Activated CD4-positive, alpha-beta memory T cell treated with anti-CD3 and anti-CD28 coated beads for 36 hours (primary cell): ENCODE measurements at places on chromosomes 6 and 20.
A peak's percentile ranks its signal among the peaks of the same experiment; 100 is the strongest.

- DNase-seq: peak; percentile 37
These were observed at the start of gene TFAP2C for GRCh38 chr20:56628873-56629463. Gene TFAP2C (plus strand): TSS chr20:56629306. CDS start chr20:56629545, 239 bp downstream.

GRCh38 chr20:59148701-59149493 lies 14.7 kb upstream of the ZNF831 start:
- DNase-seq: peak; percentile 48

DNA sequence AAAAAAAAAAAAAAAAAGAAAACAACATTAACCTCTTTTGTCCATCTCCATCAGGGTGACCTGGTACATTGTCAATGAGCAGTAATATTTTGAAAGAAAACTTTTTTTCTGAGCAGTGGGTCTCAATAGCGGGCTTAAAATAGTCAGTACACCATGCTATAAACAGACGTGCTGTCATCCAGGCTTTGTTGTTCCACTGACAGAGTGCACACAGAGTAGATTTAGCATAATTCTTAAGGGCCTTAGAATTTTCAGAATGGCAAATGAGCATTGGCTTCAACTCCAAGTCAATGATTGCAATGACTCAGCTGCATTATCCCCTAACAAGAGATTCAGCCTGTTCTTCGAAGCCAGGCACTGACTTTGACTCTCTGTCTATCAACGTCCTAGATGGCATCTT lies 35.6 kb downstream of the MAP7 start:
- no peak for DNase-seq

DNA sequence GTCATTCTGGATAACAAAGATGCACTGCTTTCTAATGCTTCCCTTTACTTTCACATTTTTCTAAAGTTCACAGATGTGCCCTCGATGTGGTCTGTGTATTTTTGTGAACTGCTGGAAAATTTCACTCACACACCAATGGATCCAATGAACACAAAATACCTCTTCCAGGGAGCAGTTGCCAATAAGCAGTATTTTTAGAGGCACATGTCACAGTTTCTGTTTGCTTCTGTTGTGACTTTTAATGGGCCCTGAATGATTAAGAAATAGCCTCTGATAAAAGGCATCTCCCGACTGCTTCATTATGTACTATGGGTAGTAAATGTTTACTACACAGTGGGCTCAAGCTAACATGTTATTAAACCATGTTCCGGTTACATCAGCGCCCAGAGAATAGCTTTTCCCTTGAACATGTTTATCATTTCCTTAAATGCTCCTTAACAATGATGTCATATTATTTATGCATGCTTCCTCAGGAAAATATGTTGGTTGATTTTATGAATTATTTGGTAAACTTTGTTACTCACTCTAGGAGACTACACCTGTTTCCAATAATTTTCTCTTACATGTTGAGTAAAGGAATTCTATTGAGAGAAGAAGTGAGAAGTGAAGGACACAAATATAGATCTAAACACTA lies 188.0 kb downstream of the KCNQ5 start:
- no peak for DNase-seq

- DNase-seq: no peak
These were observed 704.2 kb upstream of the CITED2 start for GRCh38 chr6:140078561-140079125.

- DNase-seq: no peak
These were observed 2.8 kb downstream of the CST2 start for GRCh38 chr20:23823621-23824324.

DNA sequence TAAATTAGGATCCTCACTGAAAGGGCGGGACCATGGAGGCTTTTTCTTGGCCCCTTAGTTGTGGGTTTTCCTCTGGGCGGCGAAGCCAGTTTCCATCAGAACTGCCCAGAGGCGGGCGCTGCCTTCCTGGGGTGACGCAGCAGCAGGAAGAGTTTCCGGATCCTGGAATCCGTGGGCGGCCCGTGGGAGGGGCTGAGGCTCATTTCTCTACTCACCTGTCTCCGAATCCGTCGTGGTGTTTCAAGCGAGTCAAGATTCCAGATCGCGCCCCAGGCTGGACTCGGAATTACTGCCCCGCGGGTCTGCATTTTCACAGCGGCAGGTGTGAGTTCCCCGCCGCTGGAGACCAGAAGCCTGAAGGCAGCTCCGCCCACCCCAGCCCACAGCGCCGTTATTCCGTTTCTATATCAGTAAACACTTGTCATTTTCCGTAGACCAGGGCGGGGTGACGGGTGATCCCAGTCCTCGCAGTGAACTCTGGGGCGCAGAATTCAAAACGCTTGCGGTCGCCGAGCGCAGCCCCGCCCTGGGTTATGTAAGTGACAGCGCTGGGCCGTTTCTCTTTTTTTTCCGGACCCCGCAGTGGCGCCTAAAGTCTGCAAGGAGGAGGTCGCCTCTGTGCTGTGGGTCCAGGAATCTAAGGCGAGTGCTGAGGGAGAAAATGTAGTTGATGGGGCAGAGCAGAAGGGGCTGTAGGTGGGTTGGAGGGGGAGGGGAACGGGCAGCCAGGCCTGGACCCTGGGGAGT lies 27.2 kb upstream of the POU5F1 start:
- peak; percentile 97 for DNase-seq

DNA sequence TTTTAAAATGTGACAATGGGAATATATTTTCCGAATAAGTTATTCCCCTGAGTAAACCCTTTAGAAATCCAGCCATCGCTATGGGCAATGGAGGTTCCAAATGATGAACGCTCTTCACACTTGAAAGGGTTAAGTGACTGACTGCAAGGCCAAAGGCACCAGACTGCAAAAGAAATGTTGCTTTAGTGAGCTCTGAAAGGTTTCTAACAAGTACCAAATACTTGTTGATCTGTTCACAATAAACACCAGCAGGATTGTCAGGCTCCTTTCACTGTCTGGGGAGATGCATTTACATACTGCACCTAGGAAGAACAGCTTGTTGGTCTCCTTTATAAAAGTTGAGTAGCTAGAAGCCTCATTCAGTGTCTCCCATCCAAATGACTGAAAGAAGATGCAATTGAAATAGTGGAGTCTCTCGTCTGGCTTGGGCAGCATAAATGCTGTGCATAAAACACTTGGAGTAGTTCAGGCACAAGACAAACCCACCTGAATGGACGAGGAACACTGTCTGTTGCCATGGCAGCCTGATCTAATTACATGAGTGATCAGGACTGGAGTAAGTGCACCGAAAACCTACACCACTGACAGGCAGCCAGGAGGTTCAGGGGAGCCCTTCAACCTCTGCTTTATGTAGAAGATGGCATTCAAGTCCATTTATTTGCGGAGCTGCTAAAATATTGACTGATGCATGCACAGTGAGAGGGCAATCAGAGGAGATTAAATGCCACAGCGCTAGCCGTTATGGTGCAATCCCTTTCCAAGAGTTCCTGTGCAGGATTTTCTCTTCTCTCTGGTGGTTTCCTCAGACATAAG lies 2.9 kb downstream of the ATXN1 start:
- DNase-seq: no peak

- no peak for DNase-seq
These were observed 836.0 kb downstream of the MAFB start for GRCh38 chr20:39853050-39853449.

DNA sequence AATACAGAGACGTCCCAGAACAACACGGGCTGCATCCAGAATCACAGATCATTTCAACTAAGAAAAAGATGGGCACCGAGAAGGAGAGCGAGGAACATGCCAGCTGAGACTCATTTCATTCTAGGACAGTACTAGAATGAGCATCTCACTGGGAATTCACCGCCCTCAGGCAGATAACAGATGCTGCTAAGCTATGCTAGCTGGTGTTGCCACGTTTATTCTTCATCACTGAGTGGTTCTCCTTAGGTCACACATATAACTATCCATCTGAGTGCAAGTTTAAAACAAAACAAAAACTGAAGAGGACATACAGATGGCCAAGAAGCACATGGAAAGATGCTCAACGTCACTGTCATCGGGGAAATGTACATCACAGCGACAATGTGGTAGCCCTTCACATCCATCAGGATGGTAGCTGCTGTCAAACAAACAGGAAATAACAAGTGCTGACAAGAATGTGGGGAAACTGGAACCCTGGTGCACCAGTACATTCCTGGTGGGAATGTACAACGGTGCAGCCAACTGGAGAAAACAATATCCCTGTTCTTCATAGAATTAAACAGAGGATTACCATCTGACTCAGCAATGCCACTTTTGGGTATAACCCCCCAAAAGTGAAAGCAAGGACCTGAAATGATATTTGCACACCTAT lies 97.6 kb downstream of the SLC22A23 start:
- no peak for DNase-seq

- no peak for DNase-seq
These were observed 148.5 kb upstream of the DEFB112 start for GRCh38 chr6:50198245-50198644.

- no peak for DNase-seq
These were observed 154.7 kb upstream of the LAMP5 start for GRCh38 chr20:9359561-9360308.

DNA sequence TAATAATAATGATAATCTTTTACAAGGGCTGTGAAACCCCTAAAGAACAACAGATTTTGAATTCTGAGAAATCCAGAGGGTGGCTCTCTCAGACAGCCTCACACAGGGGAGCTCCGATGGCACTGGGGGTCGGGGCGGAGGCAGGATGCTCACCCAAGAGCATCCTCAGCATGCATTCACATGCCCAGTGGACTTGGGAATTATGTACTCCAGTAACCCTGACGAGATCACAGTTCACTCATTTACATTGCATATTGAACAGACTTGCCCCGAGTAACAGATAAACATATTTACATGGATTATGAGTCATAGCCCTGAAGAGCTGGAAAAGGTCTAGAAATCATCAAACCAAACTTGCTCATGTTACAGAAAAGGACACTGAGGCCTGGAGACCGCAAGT lies 482.7 kb upstream of the JARID2 start:
- no peak for DNase-seq

DNA sequence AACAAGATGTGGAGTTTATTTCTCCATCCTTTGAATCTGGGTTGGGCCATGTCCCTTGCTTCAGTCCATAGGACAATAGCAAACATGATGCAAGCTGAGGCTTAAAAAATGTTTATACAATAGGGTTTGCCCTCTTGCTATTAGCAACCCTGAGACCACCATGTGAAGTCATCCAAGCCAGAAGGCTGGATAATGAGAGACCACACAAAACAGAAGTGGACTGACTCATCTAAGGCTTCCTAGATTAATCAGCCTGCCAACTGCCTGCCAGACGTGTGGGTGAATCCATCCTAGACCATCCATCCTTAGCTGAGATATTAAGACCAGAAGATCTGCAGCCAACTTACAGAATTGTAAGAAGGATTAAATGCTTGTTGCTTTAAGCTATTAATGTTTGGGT lies 38.1 kb upstream of the ISM1 start:
- peak; percentile 29 for DNase-seq

DNA sequence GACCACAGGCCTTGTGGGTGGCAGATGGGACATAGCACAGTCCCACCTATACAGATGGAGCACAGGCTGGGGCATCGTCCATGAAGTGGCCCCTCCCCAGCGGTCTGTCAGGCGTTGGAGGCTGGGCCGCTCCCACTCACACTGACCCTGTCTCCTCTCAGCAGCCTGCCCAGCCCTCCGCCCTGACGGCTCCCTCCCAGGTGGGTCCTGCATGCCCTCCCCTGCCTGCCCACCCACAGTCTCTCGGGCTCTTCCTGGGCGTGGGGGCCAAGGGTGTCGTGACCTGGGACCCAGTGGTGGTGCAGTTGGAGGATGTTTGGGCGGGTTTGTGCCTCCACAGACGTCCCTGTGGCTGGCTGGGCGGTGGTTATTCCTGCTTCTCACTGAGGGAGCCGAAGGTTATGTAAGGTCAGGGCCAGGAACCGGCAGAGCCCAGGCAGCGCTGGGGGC lies 22.3 kb downstream of the COL20A1 start:
- no peak for DNase-seq

DNA sequence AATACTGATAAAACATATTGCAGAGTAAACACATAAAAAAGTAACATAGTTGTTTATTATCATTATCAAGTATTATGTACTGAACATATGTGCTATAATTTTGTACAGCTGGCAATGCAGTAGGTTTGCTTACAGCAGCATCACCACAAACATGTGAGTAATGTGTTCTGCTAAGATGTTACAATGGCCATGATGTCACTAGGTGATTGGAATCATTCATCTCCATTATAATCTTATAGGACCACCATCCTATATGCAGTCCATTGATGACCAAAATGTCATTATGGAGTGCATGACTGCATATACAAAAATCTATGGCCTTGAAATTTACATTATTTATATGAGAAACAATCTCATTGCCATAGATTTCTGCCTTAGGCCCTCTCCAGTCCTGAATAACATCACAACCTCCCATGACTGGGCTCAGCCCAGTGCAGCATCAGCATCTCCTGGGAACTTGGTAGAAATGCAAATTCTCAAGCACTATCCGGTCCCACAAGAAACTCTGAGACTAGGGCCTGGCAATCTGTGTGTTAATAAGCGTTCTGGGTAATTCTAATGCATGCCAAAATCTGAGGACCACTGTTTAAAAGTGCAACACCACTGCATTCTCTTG lies 352.0 kb upstream of the MARCKS start:
- no peak for DNase-seq

DNA sequence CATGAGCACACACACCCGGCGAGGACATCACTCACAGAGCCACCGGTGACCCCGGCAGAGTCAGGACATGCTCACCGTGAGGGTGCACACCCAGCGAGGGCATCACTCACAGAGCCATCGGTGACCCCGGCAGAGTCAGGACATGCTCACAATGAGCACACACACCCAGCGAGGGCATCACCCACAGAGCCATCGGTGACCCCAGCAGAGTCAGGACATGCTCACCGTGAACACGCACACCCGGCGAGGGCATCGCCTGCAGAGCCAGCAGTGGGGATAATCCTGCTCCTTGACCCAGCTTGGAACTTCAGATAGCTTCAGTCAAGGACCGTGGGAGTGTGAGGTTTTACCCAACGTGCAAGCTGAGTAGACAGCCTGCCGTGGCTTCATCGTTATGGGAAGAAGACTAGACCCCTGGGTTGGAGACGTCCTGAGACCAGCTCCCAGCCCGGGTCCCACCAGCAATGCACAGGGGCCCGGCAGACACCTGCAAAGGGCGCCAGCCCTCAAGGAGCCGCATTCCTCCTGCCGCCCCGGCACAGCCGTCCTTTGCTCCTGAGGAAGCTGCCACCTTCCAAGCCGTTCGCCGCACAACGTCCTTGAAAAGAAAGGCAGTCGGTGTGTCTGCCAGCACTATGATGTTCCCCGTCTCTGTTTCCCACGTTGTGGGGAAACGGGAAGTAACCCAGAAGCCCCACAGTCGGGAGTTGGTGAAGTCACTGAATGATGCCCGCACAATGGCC lies 192.3 kb downstream of the DLL1 start:
- DNase-seq: peak; percentile 5

GRCh38 chr20:48787861-48788375 lies 39.9 kb downstream of the PREX1 start:
- no peak for DNase-seq

GRCh38 chr6:27096834-27097511 lies 150.5 kb upstream of the PRSS16 start:
- peak; percentile 51 for DNase-seq
